ENCODE measurements at places on chromosomes 2 and 18.

GRCh38 chr2:19667085-19667484, 234.7 kb downstream of the TTC32 start:
- DNase-seq: no peak

DNA sequence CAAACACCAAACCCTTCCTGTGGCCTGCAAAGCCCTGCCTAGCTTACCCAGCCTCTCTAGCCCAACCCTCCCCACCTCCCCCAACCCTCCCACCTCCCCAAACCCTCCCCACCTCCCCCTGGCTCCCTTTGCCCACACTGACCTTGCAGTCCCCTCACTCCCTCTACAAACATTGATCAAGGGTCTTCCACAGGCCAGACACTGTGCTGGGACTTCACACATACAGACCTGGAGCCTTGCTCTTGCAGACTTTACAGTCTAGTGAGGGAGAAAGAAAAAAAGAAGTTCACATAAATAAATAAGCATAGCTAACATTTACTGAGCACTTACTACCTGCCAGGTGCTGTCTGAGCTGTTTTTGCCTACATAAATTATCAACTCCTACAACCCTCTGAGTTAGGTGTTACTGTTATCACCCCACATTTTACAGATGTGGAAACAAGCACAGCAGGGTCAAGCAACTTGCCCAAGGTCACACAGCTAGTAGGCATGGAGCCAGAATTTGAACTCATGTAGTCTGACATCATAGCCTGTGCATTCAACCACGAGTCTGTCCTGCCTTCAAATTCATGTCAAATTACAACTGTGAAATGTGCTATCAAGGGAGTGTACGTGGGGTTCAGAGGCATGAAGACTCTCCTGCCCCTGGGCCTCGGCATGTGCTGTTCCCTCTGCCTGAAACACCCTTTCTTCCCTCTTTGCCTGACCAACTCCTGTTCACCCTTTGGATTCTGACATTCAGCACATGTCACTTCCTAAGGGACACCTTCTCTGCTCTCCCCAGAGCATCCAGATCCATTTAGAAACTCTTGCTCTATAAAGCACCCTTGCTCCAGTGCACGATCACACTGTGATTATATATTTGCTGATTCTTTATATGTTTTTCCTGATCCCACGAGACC, 209.9 kb downstream of the TNS1 start:
- DNase-seq: no peak

DNA sequence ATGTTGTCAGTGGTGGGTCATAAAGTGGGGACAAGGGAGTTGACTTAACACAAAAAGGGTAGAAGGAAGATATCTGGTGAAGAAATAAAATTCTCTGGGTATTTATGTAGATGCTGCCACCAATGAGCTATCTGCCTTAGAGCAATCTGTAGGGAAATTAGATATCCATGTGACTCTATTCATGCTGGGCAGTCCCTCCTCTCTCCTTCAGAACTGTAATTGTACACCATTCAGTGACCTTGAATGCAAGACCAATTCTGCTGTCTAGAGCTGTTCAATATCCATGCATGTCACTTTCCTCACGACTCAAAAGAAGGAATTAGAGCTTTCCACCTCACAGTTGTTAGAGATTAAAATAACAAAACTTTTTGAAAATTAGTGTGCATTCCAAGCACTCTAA, 28.6 kb upstream of the TDRD15 start:
- no peak for DNase-seq

- DNase-seq: no peak
Observed at GRCh38 chr2:103230796-103231195, 469.0 kb downstream of the TMEM182 start.

GRCh38 chr2:38176619-38177021, 100.7 kb upstream of the CYP1B1 start:
- no peak for DNase-seq

GRCh38 chr18:33375829-33376228, 64.7 kb downstream of the CCDC178 start:
- DNase-seq: no peak

GRCh38 chr2:30456106-30456505, 9.1 kb downstream of the LCLAT1 start:
- no peak for DNase-seq

GRCh38 chr2:176702131-176702530, 432.9 kb downstream of the MTX2 start:
- DNase-seq: no peak

- DNase-seq: no peak
Observed at GRCh38 chr18:44135741-44136140, 544.9 kb upstream of the SETBP1 start.

DNA sequence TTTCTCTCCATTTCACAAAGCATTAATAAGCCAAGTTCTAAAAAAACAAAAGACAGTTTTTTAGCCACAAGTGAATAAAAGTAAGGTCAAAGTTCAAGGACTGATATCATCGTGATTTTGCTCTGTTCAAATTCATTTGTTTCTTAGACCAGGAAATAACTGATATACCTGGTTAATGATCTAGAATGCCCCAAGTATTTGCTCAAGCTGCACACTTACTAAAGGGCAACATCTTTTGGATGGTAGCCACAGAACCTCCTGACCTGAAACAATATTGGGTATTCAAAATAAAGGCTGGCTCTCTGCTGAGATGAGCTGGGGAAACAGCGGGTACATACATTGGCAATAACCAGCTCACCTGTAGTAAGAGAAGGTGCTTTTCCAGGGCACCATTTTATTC, 314.7 kb upstream of the LYPD1 start:
- no peak for DNase-seq

DNA sequence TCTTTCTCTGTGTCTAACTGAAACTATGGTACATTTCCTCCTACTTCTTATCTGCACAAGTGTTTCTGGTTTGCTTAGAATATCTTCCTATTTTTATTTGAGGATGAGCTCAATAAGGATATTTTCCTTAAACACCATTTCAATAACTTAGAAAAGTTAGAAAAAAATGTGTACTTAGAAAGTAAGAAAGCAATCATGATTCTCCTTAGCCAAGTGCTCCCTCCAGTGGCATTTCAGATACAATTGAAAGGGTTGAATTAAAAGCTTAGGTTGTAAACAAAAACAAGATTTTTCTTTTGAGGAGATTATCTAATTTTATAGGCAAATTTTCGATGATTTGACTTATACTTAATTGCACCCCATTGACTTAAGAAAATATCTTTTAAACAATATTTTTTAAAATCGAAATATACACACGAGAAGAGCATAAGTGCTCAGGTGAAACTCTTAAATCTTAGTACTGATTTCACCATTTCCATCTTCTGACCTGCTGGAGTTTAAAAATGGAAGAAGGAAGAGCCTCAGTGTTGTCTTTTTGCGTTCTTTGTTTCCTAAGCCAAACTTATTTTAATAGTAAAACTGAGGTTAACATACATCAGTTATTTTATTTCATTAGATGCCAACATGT, 26.9 kb downstream of the C18orf63 start:
- DNase-seq: no peak

- DNase-seq: no peak
Observed at GRCh38 chr2:3575534-3576262, 638 bp downstream of the RPS7 start.

GRCh38 chr2:134668821-134669220, 50.0 kb downstream of the TMEM163 start:
- DNase-seq: peak; percentile 39

- no peak for DNase-seq
Observed at GRCh38 chr2:182745061-182745460, 29.0 kb downstream of the DNAJC10 start.

- DNase-seq: no peak
Observed at GRCh38 chr18:13528739-13529392, 197.5 kb downstream of the FAM210A start.

GRCh38 chr18:48962994-48963561, 12.3 kb upstream of the SMAD7 start:
- DNase-seq: no peak

- DNase-seq: no peak
Observed at GRCh38 chr2:50347358-50348044, 684.4 kb downstream of the NRXN1 start.

- no peak for DNase-seq
Observed at GRCh38 chr18:29494371-29494770, 1317.4 kb upstream of the CDH2 start.

- DNase-seq: no peak
Observed at GRCh38 chr2:55611997-55612396, 5.4 kb downstream of the PPP4R3B start.

- no peak for DNase-seq
Observed at GRCh38 chr2:189566046-189566445, 14.5 kb downstream of the SLC40A1 start.

- DNase-seq: no peak
Observed at GRCh38 chr2:128304715-128305554, 13.7 kb downstream of the HS6ST1 start.

DNA sequence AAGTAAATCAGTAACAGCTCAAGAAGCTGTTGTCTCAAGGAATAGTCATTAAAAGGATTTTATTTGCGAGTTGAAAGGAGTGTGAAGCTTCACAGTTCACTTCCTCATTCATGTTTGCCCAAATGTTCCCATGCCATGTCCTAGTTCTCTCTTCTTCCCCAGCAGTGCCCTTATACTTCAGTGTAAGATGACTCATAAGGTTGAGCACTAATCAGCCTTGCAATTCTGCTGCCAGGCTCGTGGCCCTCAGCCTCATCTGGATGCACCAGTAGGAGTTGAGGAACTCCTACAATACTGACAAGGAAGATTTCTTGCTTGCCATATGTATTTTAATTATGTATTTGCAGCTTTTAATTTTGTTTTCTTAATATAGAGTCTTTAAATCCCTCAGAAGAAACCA, 1980.4 kb downstream of the SUCLG1 start:
- no peak for DNase-seq

- DNase-seq: no peak
Observed at GRCh38 chr2:191696966-191697365, 19.0 kb downstream of the NABP1 start.

GRCh38 chr2:53641290-53641689, 126.3 kb upstream of the CHAC2 start:
- no peak for DNase-seq

DNA sequence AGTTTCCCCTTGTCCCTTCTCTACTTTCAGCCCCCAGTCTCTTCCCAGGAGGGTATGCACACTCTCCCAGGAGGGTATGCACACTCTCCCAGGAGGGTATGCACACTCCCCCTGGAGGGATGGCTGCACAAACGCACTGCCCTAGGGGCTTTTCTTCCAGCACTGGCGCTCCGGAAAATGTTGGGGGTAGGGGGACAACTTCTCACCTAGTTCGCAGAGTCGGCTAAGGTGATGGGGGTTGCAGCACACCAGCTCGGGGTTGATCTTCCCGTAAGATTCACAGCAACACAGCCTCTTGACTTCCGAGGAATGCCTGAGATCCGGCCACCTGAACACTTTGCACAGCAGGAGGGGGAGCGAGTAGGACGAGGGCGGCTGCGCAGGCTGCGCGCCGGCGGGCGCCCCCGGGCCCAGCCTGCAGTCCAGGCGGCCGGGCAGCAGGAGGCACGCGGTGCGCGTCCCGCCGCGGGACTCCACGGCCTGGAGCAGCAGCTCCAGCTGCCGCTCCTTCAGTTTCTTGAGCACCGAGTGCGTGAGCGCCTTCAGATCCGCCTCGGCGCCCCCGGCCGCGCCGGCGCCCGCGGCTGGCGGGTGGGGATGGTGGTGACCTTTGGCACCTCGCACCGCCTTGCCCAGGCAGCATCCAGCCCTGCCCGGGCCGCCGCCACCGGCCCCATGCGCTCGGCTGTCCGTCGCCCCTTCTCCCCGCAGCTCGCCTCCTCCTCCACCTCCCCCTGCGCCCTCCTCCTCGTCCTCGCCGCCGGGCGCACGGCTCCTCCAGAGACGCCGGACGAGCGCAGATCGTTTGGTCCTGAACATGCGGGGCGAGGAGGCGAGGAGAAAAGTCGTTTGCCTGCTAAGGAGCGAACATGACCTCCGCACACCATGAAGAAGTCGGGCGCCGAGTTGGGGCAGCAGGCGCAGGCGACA, 894 bp downstream of the SMAD7 start:
- no peak for DNase-seq

GRCh38 chr2:88659538-88659915, 31.9 kb upstream of the RPIA start:
- DNase-seq: no peak

Data from stimulated activated CD8-positive, alpha-beta memory T cell treated with anti-CD3 and anti-CD28 coated beads, Interleukin-15, amount 100 ng/mL, for 1 hour (primary cell).